ENCODE measurements at places on chromosomes 1 and 21. TPM values are rescaled to one million over a fixed set of nuclear protein-coding genes. Genes with fewer than 3 reads are reported as not detected.

DNA sequence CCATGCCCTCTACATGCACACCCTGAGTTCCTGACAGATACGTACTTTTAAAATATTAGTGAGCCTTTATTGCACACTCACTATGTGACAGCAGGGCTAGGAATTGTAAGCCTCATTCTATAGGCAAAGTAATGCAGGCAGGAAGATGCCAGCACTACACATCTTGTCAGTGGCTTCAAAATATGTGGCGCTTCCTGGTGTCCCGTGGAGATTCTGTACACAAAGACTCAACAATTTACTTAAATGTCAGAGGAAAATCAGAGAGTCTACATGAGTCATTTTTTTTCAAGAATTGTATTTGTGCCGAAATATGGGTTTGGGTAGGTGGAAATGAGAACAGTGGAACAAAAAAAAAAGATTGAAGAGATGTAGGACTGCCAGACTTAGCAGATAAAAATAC, 27.6 kb downstream of the RNASEL start:
- no peaks in the 10 kb centered on the region for H3K36me3 ChIP-seq
- H3K27me3 ChIP-seq, result no peaks in the 10 kb centered on the region
- no peak for DNase-seq
- H3K4me1 ChIP-seq, result no peaks in the 10 kb centered on the region
- no peak overlapping the region for H3K27ac ChIP-seq
- H3K4me3 ChIP-seq, result no peak overlapping the region

DNA sequence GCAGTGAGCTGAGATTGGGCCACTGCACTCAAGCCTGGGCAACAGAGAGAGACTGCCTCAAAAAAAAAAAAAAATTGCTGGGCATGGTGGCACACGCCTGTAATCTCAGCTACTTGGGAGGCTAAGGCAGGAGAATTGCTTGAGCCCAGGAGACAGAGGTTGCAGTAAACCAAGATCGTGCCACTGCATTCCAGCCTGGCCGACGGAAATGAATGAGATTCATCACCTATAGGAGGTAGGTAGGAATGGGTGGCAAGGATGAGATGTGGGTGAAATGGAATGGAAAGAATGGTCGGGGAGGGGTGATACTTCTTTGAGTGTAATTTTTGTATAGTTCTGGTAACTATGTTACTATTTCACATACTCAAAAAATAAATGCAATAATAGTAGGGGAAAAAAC, 15.4 kb downstream of the CTXND2 start:
- no peaks in the 10 kb centered on the region for H3K36me3 ChIP-seq
- peaks cover 11% of the 10 kb centered on the region for H3K4me1 ChIP-seq
- H3K4me3 ChIP-seq, result no peak overlapping the region
- no peaks in the 10 kb centered on the region for H3K27me3 ChIP-seq

GRCh38 chr1:211599250-211599649, 20.3 kb upstream of the SLC30A1 start:
- H3K27ac ChIP-seq, result no peak overlapping the region
- no peak for DNase-seq

GRCh38 chr1:231016966-231017365, 23.1 kb downstream of the FAM89A start:
- no peak overlapping the region for H3K4me3 ChIP-seq
- H3K36me3 ChIP-seq, result peaks cover 3% of the 10 kb centered on the region
- DNase-seq, result no peak
- peaks cover 5% of the 10 kb centered on the region for H3K4me1 ChIP-seq
- H3K27me3 ChIP-seq, result no peaks in the 10 kb centered on the region

GRCh38 chr1:152398812-152399698, 15.0 kb downstream of the CRNN start:
- no peak for DNase-seq
- no peak overlapping the region for H3K27ac ChIP-seq
- H3K4me1 ChIP-seq, result peaks cover under 1% of the 10 kb centered on the region
- peaks cover 22% of the 10 kb centered on the region for H3K27me3 ChIP-seq

- no peak overlapping the region for H3K27ac ChIP-seq
- H3K4me1 ChIP-seq, result no peaks in the 10 kb centered on the region
- H3K36me3 ChIP-seq, result no peaks in the 10 kb centered on the region
- no peak overlapping the region for H3K4me3 ChIP-seq
- no peaks in the 10 kb centered on the region for H3K27me3 ChIP-seq
- no peak for DNase-seq
These were observed 37.0 kb downstream of the PKP1 start for GRCh38 chr1:201320168-201320788.

- no peaks in the 10 kb centered on the region for H3K4me1 ChIP-seq
- no peak for DNase-seq
- H3K36me3 ChIP-seq, result peaks cover 4% of the 10 kb centered on the region
- peaks cover 2% of the 10 kb centered on the region for H3K27me3 ChIP-seq
- H3K27ac ChIP-seq, result no peak overlapping the region
These were observed 47.1 kb upstream of the FAM3B start for GRCh38 chr21:41269535-41269934.

DNA sequence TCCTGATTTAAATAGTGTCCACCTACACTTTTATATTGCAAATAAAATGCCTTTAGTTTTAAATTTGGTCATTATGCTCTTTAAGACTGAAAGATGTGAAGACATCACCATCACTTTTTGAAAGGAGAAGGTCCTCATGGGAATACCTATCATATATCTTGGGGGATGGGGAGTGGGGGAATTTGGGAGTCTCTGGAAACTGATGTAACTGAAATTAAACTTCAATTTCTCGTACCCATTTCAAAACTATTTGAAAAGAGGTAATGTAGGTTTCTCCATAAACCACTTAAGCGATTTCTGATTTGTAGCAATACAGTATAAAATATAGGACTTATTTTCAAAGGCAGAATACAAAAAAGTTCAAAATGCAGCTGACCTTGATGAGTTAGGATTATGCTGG, 924 bp downstream of the EXTL2 start:
- peak overlapping the region; percentile 72 for H3K4me3 ChIP-seq
- peaks cover 39% of the 10 kb centered on the region for H3K4me1 ChIP-seq
- no peak for DNase-seq
- peak overlapping the region; percentile 75 for H3K27ac ChIP-seq
- no peaks in the 10 kb centered on the region for H3K27me3 ChIP-seq
- H3K36me3 ChIP-seq, result peaks cover 60% of the 10 kb centered on the region

The LDLRAP1 gene
- 14.3 TPM for total RNA-seq

The ATF3 gene
- 42.4 TPM for total RNA-seq

The SMPDL3B gene
- total RNA-seq, result 0.97 TPM

The RGS16 gene
- 70.7 TPM for total RNA-seq
